Vagina (tissue), 2 donors: ENCODE measurements at places on chromosomes 5 and 9.

DNA sequence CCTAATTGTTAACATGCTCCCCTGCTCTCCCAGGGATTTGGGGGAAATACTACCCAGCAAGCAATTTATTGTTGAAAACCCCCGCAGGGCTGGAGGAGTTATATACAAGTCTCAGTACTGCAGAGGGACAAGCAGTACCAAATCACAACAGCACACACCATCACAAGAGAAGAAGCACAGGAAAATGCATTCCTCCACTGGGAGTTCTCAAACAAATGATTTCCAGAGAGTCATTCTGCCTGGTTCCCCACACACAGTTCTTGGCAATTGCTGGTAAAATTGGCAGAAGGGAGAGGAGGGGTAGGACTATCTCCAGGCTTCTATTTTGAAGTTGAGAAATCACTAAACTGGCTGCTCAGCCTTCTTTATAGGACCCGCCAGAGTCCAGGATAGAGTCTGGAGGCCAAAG, 16.8 kb downstream of the SIL1 start:
- no peak overlapping the region for H3K4me3 ChIP-seq
- peaks cover 63% of the 10 kb centered on the region for H3K4me1 ChIP-seq
- DNase-seq: no peak
- H3K36me3 ChIP-seq: no peaks in the 10 kb centered on the region

GRCh38 chr9:125843646-125844045, 96.5 kb downstream of the PBX3 start:
- no peaks in the 10 kb centered on the region for H3K27me3 ChIP-seq
- no peak for DNase-seq
- peaks cover 10% of the 10 kb centered on the region for H3K4me1 ChIP-seq
- no peaks in the 10 kb centered on the region for H3K36me3 ChIP-seq

- H3K27ac ChIP-seq: peak overlapping the region; percentile 49
- H3K4me3 ChIP-seq: no peak overlapping the region
- DNase-seq: no peak
- no peaks in the 10 kb centered on the region for H3K36me3 ChIP-seq
- no peaks in the 10 kb centered on the region for H3K27me3 ChIP-seq
Observed at GRCh38 chr9:109792951-109793546, 13.1 kb downstream of the PALM2AKAP2 start.

GRCh38 chr5:15904899-15905830, 274.4 kb downstream of the MARCHF11 start:
- H3K27ac ChIP-seq: peak overlapping the region; percentile 31
- H3K4me3 ChIP-seq: no peak overlapping the region
- no peaks in the 10 kb centered on the region for H3K36me3 ChIP-seq
- no peaks in the 10 kb centered on the region for H3K27me3 ChIP-seq
- H3K4me1 ChIP-seq: peaks cover 25% of the 10 kb centered on the region

- H3K4me1 ChIP-seq: peaks cover 9% of the 10 kb centered on the region
- peaks cover 18% of the 10 kb centered on the region for H3K36me3 ChIP-seq
- DNase-seq: no peak
Observed at GRCh38 chr5:16666883-16667398, 50.1 kb upstream of the RETREG1 start.

DNA sequence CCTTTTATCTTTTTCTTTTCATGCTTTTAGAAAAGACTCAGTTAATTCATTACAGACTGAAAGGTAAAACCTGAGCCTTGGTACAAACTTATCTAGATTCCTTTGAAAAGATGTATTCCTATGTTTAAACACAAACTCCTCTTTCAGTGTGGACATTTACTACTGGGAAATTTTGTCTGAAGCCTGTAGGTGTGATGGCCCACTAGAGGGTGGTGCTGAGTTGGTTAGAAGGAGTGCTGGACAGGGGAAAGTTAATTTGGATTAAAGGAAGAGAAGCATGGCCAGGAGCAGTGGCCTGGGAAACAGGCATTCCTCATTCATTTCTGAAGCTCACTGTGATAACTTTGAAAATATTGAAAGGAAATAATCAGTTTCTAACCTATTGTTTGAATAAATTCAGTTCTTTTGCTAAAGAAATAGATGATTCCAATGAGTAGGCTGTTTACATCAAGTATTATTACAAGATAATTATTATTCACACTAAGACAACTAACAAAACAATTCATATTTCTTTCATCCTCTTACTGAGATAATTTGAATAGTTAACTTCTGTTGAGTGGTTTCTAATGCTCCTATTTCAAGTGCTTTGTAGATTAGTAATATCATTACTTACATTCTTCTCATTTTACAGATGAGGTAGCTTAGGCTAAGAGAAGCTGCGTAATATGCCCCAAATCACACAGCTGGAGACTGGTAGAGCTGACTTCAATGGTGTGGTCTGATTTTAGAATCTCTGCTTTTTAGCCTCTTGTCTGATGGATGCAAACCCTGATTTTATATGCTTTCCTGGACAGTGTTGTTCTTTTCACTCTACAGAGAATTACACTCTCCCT, 150.9 kb downstream of the ADGRV1 start:
- H3K4me1 ChIP-seq: no peaks in the 10 kb centered on the region
- no peak for DNase-seq
- no peaks in the 10 kb centered on the region for H3K27me3 ChIP-seq

GRCh38 chr5:36606428-36607113, at the start of gene SLC1A3:
TSS of gene SLC1A3 (plus strand) at chr5:36606606. CDS start at chr5:36608424, 1,818 bp downstream.
- no peaks in the 10 kb centered on the region for H3K36me3 ChIP-seq
- no peak for DNase-seq
- peak within 1 kb of the TSS; percentile 60 for H3K4me3 ChIP-seq
- H3K27me3 ChIP-seq: no peaks in the 10 kb centered on the region

- H3K4me3 ChIP-seq: no peak overlapping the region
- H3K27me3 ChIP-seq: no peaks in the 10 kb centered on the region
- no peaks in the 10 kb centered on the region for H3K4me1 ChIP-seq
Observed at GRCh38 chr5:94498199-94498598, 120.2 kb downstream of the KIAA0825 start.

DNA sequence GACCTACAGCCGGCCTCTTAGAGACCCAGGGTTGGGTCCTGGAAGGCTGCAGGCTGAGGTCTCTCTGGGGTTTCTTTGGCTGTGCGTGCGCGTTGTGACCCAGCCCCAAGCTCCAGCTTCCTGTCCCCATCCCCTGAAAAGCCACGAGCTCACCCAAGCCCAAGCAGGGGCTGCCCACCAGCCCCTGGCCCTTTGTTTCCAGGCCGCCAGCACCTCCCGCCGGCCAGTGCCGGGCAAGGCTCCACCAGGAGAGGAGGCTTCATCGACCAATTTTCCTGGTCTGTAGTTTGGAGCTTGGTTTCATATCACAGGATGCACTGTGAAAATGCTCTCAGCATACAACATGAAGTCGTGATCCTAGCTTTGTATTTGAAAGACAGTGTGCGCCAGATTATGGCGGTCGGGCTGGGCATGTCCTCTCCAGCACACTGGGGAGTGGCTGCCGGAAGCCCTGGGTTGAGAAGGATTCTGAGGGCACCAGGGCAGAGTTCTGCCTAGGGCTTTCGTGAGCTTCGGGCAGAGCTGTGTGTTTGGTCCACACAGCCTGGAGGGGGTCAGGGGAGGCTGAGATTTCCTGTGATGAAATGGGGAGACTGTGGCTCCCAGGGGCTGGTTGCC, 78.6 kb downstream of the COL5A1 start:
- no peak overlapping the region for H3K4me3 ChIP-seq
- no peak for DNase-seq
- H3K27me3 ChIP-seq: no peaks in the 10 kb centered on the region
- no peaks in the 10 kb centered on the region for H3K36me3 ChIP-seq

- H3K27me3 ChIP-seq: no peaks in the 10 kb centered on the region
- no peaks in the 10 kb centered on the region for H3K4me1 ChIP-seq
- no peak overlapping the region for H3K4me3 ChIP-seq
- H3K27ac ChIP-seq: no peak overlapping the region
Observed at GRCh38 chr5:129027260-129027659, 62.0 kb downstream of the SLC27A6 start.

DNA sequence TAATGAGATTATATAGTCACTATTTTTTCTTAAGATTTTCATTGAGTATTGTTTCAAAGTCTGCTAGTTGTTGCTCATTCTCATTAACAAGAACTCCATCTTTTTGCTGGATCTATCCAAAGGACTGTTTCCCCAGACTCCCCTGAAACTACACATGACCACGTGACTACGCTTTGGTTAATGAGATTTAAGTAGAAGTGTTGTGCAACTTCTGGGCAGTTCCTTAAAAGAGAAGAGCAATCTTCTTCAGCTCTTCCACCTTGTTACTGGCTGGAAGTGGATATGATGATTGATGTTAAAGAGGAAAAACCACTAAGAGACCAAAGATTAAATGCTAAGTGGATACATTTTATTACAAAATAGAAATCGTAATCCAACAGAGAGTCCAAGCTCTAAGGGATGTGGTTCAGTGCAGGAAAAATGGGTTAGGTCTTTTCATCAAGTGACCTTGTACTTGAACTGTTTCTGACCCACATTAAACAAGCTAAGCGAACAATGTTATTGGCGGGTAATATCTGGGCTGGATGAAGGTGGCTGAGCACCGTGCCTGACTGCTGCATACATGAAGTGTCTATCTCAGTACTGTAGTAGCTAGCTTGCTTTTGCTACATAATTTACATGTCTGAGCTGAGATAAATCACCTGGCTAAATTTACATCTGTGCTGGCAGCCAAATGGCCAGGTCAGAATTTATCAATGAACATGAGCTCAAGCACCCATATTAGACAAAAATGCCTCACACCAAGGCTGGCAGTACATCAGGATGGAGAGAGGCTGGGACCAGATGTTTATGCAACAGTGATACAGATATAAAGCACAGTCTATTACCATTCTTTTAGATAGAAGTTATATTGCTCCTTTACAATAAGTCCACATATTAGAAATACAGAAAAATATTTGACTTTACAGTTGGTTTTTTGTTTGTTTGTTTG, 7.5 kb upstream of the CTNNAL1 start:
- no peaks in the 10 kb centered on the region for H3K4me1 ChIP-seq
- H3K36me3 ChIP-seq: no peaks in the 10 kb centered on the region
- no peak for DNase-seq
- no peaks in the 10 kb centered on the region for H3K27me3 ChIP-seq
- no peak overlapping the region for H3K4me3 ChIP-seq

- H3K27me3 ChIP-seq: no peaks in the 10 kb centered on the region
- DNase-seq: no peak
- H3K27ac ChIP-seq: no peak overlapping the region
- peaks cover 98% of the 10 kb centered on the region for H3K4me1 ChIP-seq
Observed at GRCh38 chr5:68233075-68233474, 17.5 kb downstream of the PIK3R1 start.

DNA sequence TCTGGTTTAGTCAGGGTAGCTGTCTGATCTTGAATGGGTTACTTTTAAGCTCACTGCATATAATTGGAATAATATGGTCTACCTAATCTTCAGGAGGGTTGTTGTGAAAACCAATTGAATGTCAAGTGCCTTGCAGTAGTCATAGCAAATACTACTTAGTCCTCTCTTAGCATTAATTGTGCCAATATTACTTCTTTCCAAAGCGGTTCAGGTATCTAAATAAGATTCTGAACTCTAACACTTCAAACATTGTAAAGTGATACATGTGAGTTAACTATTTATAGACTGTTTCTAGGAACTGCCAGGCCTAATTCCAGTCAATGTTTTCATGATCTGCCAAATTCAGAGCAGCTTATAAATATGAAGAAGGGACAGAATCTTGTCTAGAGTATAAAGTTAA, 140.2 kb downstream of the SH3GL2 start:
- H3K27me3 ChIP-seq: no peaks in the 10 kb centered on the region
- H3K4me3 ChIP-seq: no peak overlapping the region
- H3K4me1 ChIP-seq: no peaks in the 10 kb centered on the region
- no peak overlapping the region for H3K27ac ChIP-seq
- no peak for DNase-seq

- no peaks in the 10 kb centered on the region for H3K4me1 ChIP-seq
- H3K4me3 ChIP-seq: no peak overlapping the region
- no peak overlapping the region for H3K27ac ChIP-seq
- no peaks in the 10 kb centered on the region for H3K27me3 ChIP-seq
- no peak for DNase-seq
Observed at GRCh38 chr9:110908894-110909293, 129.4 kb downstream of the LPAR1 start.

GRCh38 chr9:124793015-124793541, 16.1 kb downstream of the OLFML2A start:
- H3K27me3 ChIP-seq: no peaks in the 10 kb centered on the region
- H3K4me3 ChIP-seq: no peak overlapping the region
- no peak for DNase-seq
- no peaks in the 10 kb centered on the region for H3K36me3 ChIP-seq

DNA sequence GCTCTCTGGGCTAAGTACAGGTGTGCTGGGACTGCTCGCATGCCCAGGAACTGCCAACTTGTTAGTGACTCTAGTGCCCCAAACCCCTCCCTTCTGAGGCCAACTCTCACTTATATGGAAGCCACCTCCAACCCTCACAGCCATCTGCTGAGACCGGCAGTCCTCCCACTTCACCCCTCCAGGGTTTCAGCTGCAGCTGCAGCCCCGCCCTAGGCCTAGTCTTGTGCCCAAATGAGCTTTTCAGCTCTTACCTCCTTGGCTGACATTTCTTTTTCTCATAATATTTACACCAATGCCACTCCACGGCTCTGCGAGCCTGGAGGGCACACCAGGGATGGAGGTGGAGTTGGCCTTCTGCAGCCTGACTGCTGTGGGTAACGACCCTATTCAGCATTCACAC, 166.6 kb downstream of the ROR2 start:
- H3K27me3 ChIP-seq: no peaks in the 10 kb centered on the region
- DNase-seq: no peak
- H3K4me3 ChIP-seq: no peak overlapping the region
- H3K4me1 ChIP-seq: peaks cover 6% of the 10 kb centered on the region
- H3K36me3 ChIP-seq: no peaks in the 10 kb centered on the region
- H3K27ac ChIP-seq: no peak overlapping the region

DNA sequence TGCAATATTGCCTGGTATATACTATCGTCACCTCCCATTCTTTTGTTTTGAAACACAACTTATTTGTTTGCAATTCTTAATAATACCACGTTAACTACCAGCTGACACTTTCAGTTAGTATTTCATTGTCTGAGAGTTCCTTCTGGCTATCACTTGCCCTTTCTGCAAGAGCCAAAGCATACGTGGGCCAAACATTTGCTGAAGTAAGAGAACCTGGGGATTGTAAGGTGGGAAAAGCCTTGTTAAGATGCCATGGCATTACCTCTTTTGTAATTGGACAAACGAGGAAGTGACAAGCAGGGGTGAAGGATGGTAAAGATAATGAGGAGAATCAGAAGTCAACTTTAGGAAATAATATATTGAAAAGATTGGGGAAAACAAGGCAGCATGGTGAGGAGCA, 47.7 kb downstream of the FYB1 start:
- H3K27me3 ChIP-seq: no peaks in the 10 kb centered on the region
- no peak overlapping the region for H3K27ac ChIP-seq
- H3K4me1 ChIP-seq: no peaks in the 10 kb centered on the region
- no peak overlapping the region for H3K4me3 ChIP-seq
- no peak for DNase-seq
- no peaks in the 10 kb centered on the region for H3K36me3 ChIP-seq

GRCh38 chr5:21680196-21680595, 1172.9 kb downstream of the CDH12 start:
- no peaks in the 10 kb centered on the region for H3K27me3 ChIP-seq
- H3K4me3 ChIP-seq: no peak overlapping the region
